ENCODE measurements at places on chromosomes 6 and 20. TPM values are rescaled to one million over a fixed set of nuclear protein-coding genes. Genes with fewer than 3 reads are reported as not detected.

DNA sequence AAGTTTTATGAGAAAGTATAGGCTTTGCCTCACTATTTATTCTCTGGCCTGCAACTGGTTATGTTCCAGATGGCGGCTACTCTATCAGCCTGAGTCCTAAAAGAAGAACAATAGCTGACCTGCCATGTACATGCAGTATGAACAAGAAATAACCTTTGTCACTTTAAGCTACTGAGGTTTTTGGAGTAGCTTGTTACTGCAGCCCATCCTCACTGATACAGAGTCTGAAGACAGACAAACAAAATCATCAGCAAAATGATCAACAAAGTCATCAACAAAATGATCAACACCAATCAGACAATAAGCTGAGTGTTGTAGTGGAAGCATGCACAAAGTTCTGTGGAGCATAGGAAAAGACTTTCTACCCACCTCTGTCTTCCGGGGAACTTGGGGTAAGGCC is 82.5 kb downstream of the PLCG1 start:
- no peak for DNase-seq

DNA sequence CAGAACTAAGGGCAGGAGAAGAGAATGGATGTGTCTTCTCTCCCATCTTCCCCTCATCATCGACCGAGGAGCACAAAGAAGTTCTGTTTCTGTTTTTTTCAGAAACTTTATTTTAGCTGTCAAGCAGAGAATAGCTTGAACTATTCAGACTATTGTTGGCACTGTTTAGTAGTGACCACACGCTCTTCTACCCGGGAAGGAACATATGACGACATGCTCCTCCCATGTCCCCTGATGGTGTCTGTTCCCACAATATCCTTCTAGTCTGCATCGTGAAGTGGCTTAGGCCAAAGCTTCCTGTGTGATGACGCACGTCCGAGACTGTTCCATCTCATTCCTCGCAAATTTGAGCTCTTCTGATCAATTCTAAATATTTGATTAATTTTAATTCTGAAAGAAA is 27.2 kb upstream of the KIF25 start:
- no peak for DNase-seq

DNA sequence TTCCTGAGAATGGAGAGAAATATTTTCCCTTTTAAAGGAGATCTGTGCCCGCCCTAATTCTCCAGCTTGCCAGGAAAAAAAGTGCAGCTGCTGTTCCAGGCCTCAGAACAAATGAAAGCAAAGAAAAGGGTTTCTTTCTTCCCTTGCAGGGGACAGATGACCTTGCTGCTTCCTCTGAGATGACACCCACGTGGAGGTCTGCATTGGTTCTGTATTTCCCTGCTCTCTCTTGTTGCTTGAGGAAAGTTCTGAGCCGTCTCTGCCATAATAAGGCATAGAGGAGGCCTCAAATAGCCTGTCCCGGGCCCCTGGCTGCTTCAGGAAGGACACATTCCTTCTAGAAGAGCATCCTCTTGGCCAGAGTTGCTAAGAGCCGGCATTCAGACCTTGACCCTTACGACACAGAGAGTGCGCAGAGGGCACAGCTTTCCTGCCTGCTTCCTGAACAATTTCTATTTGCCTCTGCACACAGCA is 501.8 kb upstream of the SULF2 start:
- peak; percentile 55 for DNase-seq

DNA sequence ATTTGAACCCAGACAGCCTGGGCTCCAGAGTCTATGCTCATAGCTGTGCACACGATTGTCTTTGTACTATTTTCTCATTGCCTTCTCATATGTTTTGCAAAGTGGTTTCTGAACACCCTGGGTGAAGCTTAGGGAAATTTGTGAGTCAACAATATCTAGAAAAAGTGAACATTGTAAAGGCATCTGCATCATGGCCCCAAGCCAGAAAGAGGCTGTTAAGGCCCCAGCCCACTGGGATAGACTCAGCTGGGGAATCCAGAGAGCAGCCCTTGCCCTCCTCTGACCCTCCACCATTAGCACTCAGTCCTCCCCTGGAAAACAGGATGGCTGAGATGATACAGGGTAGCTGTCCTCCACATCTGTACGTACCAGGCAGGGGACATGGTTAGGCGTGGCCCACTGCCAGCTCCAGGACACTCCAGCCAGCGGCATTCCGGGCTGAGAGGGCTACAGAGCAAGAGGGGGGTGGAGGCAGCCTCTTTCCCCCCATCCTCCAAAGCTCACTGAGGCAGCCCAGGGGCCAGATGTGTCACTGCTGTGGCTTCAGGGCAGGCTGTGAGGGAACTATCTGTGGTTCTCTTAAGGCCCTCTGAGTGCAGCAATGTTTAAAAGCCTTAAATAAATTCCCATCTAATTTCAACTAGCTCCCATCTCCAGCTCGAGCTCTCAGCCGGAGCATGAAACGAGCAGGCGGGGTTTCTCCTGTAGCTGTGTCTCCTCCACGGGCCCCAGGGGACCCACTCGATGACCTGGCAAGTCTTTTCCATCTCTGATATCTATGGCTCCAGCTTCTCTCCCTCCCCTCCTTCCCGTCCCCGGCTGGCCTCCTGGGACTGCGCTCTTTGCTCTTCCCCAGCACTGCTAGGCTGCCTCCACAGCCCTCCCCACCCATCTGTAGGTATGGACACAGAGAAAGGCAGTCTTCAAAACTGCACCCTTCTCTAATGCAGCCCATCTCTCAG is 209.4 kb upstream of the LRFN2 start:
- DNase-seq, result peak; percentile 53

- DNase-seq, result no peak
Measured at GRCh38 chr6:36822506-36823269, 16.6 kb downstream of the CPNE5 start.

DNA sequence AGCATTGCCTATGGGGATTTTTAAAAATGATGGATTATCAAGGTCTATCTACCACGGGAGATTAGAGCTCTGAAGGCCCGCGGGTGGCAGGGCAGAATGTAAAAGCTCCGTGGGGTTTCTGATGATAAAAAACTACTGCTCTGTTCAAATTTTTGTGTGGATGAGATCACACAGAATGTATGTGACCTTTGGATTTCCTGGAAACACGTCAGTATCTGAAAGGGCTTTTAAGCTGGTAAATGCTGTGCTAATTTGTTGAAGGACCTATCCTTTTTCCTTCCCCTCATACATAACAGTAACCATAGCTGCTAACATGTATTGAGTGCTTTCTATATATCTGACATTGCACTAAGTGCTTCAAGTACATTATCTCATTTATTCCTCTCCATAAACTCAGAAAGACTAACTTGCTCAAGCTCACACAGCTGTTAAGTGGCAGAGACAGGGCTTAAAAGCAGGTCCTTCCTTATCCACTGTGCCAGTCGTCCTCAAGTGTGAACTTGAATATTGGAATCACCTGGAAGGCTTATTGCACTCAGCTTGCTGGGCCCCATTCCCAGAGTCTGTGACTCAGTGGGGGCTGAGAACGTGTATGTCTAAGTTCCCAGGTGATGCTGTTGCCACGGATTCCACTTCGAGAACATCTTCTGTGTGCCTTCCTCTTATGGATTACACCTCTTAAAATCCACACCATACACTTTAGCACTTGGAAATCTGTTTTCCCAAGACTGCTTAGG is 1.9 kb upstream of the TMEM242 start:
- DNase-seq, result no peak

DNA sequence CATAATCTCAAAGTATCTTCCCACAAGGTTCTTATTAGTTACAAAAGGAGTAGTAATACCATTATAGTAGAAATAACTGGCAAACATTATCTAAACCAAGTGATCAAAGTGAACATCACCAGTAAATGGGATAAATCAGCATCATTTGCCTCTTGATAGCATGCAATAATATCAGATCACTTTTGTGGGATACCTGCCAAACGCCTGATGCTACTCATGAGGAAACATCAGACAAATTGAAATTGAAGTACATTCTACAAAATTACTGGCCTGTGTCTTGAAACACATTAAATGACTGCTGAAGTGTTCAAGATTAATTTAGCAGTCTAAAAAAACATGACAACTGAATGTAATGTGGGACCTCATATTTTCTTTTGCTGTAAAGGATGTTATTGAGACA is 208.1 kb downstream of the TINAG start:
- DNase-seq, result no peak

DNA sequence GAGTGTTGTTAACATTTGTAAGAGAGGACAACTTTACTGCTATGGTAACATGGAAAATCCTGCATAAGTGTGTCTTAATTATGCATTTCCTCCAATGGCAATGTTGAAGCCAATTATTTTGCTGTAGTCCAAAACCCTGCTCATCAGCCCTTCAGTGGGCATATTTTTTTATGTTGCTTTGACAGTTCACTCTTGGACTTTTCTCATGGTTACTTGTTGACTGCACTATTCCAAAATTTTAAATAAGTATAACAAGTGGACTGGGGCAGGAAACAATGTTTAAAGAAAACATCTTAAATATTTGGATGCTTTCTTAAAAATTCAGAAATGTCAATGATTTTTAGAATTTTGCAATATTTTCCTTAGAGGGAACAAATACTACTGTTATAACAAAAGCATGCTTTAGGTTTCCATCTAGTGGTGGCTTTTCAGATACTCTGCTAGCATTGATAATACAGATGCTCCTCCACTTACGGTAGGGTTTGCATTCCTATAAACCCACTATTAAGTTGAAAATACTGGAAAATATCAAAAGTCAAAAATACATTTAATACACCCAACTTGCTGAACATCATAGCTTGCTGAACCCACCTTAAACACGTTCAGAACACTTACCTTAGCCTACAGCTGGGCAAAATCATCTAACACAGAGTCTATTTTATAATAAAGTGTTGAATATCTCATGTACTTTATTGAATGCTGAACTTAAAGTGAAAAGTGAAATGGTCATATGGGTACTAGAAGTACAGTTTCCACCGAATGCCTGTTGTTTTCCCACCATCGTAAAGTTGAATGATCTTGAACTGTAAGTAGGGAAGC is 86.4 kb downstream of the ADGRG6 start:
- peak; percentile 87 for DNase-seq

- DNase-seq, result no peak
Measured at GRCh38 chr6:67748521-67748920, 886.6 kb upstream of the ADGRB3 start.

GRCh38 chr20:52035977-52036376 is 155.6 kb downstream of the ZFP64 start:
- DNase-seq, result no peak

DNA sequence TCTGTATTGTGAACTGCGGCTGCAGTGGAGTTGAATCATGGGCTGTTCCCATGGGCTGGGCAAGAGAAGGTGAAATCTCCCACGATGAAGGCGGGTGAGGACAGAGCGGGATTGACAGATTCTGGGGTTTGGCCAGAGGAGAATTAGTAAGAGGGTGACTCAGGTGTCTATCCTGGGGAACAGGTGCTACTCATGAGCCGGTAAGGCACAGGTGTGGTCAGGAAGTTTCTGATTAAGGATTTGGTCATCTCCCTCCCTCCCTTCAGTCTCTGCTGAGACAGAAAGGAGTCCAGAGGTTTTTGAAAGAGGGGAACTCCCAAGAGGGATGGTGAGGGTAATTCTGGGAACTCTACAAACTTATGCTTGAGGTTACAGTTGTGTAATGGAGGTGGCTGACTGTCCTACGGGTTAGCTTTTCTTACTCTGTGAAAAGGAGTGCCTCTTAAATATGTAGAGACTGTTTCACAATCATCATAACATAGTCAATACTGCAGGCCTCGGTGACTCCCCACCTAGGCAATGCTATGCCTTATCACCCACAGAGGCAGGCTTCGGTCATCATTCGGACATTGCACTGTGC is 31.5 kb downstream of the SERPINB1 start:
- DNase-seq, result no peak

DNA sequence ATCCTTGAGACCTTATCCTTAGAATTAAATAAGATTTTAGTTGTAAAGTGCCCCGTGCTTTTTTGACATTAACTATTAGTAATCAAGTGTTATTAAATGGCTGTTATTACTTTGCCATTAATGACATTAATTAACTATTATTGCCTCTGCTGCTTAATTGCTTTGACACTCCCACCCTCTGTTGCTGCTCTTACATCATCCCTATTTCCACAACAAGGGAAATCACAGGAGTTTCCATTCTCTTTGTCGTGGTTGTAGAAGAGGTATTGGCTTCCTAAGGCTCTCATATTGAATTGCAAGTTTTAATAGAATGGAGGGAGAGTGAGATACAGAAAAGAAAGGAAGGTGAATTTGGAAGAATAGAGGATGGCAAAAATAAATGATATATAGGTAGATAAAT is 545.8 kb downstream of the MMUT start:
- DNase-seq, result no peak

GRCh38 chr20:19275038-19275629 is 62.7 kb downstream of the SLC24A3 start:
- no peak for DNase-seq

DNA sequence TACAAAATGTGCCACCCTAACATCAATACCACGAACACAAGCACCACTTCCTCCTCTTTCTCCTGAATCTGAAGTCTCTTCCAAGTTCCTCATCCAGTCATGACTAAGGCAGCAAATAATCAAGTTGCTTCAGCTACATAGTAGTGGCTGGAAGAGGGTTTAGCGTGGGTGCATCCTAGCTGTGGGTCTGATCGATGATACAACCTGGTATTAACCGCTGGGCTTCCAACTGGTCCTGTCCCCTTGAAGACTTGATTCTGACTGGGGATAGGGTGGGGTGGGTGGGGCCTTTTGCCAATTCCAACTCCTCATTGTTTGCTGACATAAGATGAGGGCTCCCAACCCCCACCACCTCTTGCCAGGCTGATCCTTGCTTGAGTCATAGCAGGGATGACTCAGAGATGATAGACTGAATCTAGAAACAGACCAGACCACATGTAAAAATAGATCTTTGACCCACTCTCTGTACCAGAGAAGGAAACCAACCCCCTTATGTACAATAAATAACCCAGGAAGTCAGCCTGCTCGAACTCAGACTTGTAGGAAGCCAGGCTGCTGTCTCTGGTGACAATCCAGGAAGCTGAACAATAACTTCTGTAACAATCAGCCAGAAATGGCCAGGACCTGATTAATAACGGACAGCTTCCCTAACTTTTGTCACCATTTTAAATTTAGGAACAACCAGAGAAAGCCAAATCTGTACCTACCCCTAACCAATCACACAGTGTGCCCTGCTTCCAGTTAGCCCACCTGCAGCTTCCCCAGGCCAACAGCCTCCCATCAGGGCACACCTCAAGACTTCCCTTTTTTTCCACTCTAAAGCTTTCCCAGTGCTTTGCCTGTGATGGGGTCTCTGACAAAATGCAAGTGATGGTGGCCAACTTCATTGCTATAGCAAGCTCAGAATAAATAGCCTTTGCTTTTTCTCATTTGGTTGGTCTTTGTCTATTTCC is 68.9 kb upstream of the FAM184A start:
- no peak for DNase-seq

The WFDC5 gene
- not detected for total RNA-seq

The PPP1R14C gene
- total RNA-seq, result 20.1 TPM

The PROCR gene
- total RNA-seq, result 22.5 TPM

The SNAI1 gene
- 0.74 TPM for total RNA-seq

The COL9A3 gene
- 26.1 TPM for total RNA-seq

The SIRPG gene
- total RNA-seq, result 1.8 TPM

The ARMH2 gene
- total RNA-seq, result 3.2 TPM
